ENCODE measurements at places on chromosomes 5 and 9.

GRCh38 chr9:8053501-8053900 is 253.9 kb upstream of the DMAC1 start:
- no peak for DNase-seq

DNA sequence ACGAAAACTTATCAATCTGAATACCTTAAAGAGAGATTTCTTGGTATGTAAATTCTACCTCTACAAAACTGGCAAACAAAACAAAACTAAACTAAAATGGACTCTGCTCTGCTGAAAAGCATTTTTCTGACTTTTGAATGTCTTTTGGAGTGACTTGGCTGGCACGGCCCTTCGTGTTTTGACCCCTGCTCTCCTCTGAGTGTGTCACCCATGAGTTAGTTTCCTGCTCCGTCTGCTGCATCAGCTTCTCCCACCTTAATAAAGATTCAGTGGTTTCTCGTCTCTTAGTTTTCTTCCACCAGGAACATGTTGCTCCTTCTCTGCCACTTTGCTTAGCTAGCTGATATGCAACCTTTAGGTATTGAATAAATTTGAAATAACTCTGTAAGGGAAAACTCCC is 1084.0 kb upstream of the CDH18 start:
- no peak for DNase-seq

GRCh38 chr9:20476912-20477521 is 145.3 kb downstream of the MLLT3 start:
- peak; percentile 81 for DNase-seq

DNA sequence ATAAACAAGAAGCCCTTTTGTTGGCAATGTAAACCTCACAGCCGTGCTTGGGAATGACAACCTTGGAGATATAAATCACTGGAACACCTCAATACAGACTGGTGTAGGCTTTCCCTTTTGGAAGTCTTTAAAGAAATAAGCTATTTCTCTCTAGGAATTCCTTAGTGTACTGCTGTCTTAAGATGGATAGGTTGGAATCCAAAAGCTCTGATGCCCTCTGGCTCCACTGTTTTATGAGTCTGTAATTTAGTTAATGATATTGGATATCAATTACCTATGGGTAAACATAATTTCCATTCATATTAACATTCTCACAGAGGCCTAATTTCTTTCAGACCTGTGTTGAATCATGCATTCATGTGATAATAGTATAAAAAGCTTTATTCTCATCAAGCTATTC is 435.9 kb upstream of the MPDZ start:
- DNase-seq = no peak

DNA sequence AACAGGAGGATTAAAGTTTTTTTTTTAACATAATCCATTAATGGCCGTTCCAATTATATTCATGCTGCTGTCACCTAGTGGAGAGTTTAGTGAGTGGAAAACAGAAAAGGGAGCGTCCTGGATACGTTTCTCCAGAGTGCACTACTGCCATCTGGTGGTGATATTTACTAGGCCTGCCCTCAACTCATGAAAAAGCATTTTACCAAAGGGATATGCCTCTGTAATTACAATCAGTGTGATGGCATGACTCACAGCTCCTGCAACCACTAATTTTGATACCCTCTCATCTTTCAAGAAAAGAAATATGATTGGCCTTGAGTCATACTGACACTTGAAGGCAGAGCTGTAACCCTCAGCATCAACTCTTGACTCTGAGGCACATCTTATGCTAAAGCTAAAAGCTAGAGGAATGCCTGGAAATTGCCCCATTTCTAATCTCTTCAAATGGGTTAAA is 20.1 kb downstream of the MINAR2 start:
- peak; percentile 96 for DNase-seq

DNA sequence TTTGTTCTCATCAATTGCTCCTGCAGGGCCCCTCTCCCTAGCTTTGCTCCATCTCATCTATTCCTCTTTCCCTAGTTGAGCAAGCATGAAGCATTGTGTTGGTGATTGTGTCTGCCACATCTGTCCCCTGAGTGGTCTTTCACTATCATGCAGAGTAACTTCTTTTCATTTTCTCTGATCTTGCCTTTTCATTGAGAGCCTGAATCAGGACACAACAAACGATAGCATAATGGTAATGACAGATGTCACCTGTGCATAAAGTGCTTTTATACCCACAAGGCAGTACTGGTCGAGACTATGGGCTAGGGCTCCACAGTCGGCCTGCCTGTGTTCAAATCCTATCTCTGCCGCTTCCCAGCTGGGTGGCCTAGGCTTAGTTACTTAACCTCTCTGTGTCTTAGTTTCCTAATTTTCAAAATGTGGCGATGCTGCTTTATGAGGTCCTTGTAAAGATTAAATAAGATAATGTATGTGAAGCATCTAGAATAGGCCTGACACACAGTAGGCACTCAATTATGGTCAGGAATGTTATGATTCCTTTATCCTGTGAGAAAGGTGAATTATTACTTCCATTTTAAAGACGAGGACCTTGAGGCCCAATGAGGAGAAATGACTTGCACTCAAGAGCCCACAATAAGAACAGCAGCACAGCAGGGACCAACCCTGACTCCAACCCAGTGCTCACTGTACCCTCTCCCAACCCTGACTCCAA is 137.1 kb upstream of the ZNF618 start:
- no peak for DNase-seq

- DNase-seq = peak; percentile 53
Observed at GRCh38 chr9:136544964-136545691, 720 bp downstream of the NOTCH1 start.

DNA sequence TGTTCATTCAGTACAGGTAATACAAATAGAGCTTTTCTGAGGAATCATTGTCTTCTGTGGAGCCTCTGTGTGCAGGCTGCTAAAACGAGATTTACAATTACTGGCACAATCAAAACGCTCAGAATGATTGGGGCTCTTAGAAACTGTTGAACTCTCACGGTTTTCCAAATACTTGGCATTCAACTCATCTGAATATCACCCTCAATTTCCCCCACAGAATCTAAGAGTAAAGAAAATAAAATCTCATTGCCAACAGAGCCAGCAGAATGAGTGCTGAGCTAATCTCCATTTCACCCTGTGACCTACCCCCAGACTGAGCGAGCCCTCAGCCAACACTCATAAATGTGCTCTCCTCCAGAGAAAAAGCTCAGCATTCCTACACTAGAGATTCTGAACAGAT is 35.3 kb upstream of the TMED7 start:
- peak; percentile 7 for DNase-seq

GRCh38 chr9:76322810-76323209 is 71.4 kb downstream of the RFK start:
- DNase-seq = no peak

DNA sequence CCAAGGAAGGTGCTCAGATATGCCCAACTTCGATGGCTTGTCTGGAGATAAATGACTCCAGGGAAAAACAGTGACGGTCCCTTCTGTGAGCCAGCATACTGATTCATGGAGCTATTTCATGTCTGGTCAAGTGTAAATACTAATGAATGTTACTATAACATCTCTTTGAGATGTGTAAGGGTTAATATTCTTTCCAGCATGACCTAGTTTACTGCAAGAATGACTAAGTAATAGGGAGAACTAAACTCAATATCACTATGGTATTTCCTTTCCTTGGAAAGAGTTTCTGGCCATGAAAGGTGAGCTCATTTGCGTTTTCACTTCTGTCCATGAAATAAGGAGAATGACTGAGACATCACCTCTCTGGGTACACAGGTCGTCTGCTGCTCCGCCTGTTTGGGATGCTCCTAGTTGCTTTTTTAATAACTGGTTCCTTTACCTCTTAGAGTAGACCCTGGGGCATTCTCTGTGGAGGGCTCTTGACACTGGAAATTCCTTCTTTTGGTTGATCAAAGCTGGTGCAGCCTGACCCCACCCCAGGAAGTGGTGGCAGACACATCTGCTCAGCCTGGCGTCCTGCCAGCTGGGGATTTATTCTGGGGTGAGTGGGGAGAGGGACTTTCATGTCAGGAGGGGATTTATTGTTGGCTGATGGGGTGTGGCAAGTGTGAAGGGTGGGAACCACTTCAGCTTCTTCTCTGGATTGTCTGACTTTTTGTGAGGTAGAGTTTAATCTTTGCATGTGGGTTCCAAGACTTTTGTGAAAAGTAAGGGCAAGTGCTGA is 250.0 kb upstream of the MPDZ start:
- DNase-seq = peak; percentile 84

DNA sequence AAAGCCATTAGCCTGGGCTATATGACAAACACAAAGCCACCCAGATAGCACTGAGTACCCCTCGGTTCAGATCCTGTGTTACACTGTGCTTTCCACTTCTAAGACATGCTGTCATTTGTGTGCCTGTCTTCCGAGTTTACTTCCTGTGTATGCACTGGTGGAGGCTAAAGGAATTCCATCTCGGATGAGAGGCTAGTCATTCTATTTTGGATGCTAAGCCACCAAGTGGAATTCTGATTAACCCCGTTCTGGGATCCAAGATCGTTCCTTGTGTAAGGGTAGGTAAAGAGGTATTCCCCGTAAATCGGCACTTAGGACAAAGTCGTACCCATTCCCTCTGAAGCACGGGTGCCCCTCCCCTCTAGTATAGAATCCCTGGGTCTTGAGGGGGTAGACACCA is 8.7 kb downstream of the PROP1 start:
- no peak for DNase-seq

- DNase-seq = no peak
Observed at GRCh38 chr9:78143281-78144007, 92.4 kb upstream of the CEP78 start.

GRCh38 chr5:132369474-132370180 is at the start of gene SLC22A5:
TSS of gene SLC22A5 (plus strand) at chr5:132369710. CDS start at chr5:132369973, 263 bp downstream.
- peak; percentile 74 for DNase-seq

DNA sequence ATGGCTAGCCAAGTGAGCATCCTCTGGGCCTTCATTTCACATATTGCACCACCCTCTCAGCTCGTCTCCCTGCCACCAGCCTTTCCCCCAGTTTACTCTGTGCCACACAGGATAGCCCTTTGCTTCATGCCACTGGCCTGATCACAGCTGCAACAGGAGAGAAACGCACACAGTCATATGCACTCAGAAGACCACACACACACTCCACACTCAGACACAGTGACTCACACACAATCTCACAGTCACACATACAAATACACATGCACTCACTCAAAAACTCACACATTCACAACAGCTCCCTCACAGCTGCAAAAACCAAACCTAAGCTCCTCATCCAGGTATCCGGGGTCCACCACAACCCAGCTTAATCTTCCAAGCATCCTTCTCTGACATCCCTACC is 38.7 kb downstream of the TTC39B start:
- no peak for DNase-seq

DNA sequence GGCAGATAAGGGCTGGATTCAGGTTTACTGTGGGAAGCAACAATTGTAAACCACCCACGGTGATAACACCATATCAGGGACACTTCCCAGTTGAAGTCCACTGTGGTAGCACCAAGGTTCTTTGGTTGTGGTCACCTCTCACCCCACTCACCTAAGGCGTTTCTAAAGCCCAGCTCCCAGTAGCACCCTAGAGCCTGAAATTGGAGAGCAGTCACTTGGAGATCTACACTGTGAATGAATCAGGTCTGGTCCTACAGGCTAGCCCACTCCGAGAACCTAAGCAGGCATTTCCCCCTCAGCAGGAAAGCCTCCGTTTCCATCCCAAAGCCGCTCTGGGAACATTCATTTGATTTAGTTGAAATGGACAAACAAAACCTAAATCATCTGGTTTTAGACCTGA is 191.3 kb downstream of the TTC39B start:
- DNase-seq = no peak

DNA sequence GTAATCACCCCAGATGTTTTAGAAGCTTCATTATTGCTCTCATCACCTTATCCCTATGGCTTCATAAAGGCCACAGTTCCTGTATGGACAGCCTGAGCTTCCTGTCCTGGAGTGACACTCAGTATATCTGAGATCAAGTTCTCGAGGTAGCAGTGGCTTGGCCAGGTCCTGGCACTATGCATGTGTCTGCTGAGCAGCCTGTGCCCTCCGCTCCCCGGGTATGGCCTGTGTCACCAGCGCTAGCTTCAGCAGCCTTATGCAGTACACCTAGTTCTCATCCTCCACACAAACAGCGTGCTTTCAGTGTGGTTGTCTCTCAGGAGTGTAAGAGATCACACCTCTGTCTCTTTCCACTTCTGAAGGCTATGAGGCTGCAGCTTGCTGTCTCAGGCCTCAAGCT is 514.7 kb downstream of the DIRAS2 start:
- DNase-seq = no peak

GRCh38 chr9:28287455-28287854 is 714.2 kb upstream of the C9orf72 start:
- DNase-seq = no peak

GRCh38 chr5:55916986-55917385 is 65.8 kb downstream of the IL31RA start:
- DNase-seq = no peak

DNA sequence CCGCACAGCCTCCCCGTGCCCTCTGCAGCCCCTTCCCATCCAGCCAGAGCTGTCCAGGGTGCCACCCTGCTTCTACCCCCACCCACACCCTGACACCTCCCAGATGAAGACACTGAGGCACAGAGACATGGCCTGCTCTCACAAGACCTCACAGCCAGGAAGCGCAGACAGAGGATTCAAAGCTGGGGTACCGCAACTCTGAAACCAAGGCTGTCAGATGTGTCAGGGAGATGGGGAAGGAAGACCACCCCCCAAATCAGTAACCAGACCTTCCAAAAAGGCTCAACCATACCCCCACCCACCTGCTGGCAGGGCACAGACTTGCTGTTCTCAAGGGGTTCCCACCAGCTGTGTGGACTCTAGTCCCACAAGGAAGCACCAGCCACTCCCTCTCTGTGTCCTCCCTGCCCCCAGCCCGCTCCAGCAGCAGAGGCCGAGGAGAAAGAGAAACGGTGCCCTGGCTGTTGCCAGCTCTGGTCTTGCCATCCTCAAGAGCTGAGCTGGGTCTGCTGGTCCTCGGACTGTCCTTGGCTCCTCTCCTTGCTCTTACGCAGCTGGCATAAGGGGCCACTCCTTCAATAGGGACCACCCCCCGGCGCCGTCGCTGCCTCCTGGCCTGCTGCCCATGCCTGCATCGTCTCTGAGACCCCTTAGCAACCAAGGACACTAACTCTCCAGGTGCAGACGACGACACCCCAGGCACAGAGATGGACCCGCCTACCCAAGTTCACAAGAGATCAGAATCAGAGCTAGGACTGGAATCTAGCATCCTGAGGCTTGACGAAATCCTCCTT is 699 bp downstream of the AKNA start:
- peak; percentile 77 for DNase-seq

DNA sequence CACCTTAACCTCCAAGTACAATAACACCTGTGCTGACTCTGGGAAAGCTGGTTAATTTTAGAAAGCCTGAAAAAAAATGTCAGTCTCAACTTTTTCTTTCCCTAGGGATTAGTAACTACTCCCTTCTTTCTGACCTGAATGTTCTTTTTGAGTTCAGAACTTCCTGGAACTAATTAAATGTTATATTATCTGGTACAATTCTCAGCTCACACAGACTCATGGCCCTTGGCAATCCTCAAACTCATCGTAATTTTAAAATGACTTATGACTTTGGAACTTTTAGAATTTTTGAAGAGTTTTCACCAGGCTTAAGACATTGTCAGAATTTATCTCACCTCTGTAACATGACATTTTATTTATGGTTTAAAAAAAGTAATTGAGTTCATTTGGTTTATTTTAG is 315.0 kb downstream of the FER start:
- peak; percentile 10 for DNase-seq

GRCh38 chr5:24245821-24246220 is 399.0 kb downstream of the CDH10 start:
- no peak for DNase-seq
